HS-27A (cell line): ENCODE measurements at places on chromosomes 12 and 14.

DNA sequence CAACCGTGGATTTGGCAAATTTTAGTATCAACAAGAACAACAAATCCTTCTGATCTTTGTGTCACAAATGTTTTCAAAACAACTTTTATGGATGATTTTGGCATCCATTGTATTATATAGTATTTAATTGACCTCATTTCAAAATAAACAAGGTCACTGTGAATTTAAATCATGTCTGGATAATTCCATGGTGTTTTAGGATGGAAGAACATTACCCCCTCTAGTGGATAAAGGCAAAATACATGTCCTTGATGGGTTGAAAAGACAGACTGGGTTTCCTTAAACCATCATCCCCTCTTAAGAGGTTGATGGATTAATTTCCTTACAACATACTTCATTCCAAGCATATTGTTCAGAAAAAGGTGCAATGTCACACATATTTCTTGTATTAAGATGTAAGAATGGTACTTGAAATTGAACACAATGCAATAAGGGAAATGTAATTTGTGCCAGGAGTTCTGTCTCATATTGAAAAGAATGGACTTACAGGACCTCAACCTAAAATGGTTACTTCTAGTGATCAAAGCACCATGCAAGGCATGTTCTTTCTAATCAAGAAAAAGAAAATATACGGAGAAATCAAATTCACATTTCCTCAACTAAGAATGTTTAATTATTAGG is 352.0 kb downstream of the BCAT1 start:
- DNase-seq: no peak

DNA sequence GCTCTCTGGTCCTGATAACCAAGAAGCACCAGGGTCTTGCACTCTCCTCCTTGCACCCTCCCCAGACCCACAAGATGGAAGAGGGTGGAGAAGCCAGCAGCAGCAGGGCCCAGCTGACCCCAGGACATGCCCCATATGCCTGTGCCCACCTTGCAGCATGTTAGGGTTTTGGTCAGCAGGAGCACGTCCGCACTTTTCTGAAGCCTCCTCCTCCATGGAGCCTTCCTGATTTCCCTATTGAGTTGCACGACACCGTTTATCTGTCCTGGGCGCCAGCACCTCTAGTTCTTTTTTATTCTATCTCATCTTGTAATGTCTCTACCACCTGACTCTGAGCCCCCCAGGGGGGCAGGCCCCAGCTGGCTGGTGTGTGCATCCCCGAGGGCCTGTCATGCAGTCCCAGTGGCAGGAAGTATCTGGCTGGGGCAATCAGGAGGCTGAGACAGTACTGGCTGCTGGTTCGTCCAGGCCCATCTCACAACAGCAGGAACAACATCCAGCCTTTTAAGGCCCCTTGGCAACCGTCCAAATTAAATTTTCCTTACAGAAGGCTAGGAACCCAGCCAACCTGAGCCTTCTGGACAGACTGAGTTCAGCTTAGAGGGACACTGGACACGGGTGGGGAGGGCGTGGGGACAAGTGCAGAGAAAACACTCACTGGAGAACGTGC is 39.6 kb downstream of the CCDC85C start:
- peak; percentile 48 for DNase-seq

GRCh38 chr12:131862600-131862993 is 31.8 kb upstream of the ULK1 start:
- DNase-seq: no peak

GRCh38 chr14:85607651-85608081 is 77.7 kb downstream of the FLRT2 start:
- DNase-seq: no peak

DNA sequence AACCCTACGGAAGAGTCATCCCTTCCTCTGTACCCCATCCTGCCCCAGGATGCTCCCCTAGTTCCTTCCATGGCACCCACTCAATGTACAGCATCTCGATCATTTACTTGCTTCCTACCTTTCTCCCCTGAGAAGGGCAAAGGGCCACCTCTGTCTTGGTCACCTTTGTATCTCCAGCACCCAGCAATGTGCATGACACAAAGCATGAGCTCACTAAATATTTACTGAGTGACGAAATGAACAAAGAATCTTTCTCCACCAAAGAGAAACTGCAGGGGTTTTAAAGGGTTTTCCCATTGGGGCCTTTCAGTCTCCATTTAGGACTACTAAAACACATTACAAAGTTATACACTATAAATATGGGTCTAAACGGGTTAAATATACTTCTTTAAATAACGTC is 30.6 kb downstream of the ATG14 start:
- DNase-seq: no peak

- DNase-seq: no peak
Measured at GRCh38 chr12:123958462-123958861, 14.2 kb downstream of the CCDC92 start.

GRCh38 chr14:58663494-58664111 is 25.8 kb downstream of the DACT1 start:
- no peak for DNase-seq

DNA sequence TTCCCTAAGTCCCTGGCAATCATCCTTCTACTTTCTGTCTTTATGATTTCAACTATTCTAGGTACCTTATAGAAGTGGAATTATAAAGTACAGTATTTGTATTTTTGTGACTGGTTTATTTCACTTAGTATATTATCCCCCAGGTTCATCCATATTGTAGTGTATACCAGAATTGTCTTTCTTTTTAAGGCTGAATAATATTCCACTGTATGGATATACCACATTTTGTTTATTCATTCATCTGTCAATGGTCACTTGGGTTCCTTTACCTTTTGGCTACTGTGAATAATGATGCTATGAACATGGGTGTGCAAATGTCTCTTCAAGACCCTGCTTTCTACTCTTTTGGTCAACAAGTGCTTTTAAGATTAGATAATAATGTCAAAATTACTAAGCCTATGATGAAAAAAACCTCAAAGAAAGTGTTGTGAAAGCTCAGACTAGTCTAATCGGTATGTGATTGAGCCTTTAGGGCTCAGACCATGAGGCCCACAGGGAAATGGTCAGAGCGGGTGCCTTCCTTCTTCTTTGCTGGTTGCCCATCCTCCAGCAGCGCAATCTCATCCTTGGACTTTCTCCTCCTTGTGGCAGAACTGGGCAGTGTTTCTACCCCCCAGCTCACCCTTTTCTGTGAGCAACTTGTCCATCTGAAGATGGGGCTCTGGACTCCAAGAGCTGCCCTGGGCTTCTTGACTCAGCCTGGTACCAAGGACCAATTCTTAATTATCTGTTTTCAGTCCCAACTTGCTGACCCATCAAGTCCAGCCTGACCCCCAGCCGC is 105.4 kb downstream of the TTC8 start:
- DNase-seq: no peak

GRCh38 chr12:48979602-48980388 is 1.7 kb downstream of the WNT1 start:
- no peak for DNase-seq

- no peak for DNase-seq
Measured at GRCh38 chr14:99595034-99595433, 9.0 kb downstream of the CCDC85C start.

- no peak for DNase-seq
Measured at GRCh38 chr12:93358058-93358457, 19.7 kb upstream of the NUDT4 start.

DNA sequence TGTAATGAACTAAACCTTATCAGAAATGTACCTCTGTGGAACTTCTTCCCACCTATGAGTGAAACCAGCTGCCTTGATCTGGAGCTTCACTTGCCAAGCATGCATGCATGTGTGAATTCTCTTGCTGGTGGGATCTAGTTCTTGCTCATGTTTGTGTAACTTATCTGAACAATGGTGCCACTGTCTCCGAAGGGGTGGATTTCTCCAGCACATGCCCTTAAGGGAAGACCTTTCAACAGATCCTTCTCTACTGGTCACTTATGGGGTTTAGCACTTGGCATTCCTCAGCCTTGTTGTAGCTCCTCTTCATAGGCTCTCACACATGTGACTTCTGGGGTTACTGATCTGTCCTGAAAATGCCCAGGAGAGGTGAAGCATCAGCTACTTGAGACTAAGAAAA is 25.0 kb downstream of the SMOC1 start:
- DNase-seq: no peak

DNA sequence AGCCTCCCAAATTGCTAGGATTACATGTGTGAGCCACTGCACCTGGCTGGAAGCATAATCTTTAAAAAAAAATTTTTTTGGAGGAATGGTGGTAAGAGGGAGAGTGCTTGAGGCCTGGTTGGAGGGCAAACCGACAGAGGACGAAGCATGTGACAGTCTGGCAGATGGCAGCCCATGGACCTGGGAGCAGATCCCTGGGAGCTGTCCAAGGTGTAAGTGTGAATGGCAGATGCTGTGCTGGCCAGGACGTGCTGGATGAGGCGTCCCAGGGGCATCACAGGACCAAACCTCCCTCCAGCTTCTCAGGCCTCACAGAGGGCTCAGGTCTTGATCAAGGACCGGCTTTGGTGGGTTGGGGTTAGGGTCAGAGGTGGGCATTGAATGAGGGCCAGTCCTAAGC is 128.4 kb upstream of the NCOR2 start:
- DNase-seq: no peak

GRCh38 chr12:130130346-130130745 is 31.9 kb upstream of the FZD10 start:
- DNase-seq: no peak

DNA sequence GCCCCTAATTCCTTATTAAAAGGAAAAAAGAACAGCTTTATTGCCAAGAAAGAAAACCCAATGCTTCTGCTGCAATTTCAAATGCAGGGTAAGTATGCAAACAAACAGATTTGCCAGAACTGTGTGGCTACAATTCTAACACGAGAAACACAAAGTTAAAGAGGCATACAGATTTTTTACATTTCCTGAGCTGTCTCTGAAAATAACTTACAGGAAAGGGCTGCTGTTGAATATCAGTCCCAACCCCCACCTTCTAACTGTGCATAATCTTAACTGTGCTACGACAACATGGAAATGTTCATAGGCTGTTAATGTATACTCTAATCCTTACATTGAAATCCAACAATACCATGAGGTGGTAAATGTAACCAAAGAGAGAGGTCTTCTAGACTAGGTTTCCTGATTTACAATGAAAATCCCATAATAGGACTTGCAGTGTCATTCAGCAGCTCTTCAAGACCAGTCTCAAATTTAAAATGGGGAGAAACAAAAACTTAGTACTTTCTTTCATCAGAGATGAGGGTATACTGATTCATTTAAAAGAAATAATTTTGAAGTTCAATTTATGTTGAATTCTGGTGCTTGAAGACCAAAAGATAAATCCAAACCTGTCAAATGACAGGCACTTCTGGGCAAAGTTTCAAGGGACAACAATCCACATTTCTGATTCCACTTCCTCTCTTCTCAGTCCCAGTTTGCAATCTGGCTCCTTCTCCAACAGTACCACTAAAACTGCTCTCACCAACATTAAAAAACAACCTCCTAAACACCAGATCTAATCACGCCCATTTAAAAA is 14.4 kb downstream of the FGD6 start:
- no peak for DNase-seq

DNA sequence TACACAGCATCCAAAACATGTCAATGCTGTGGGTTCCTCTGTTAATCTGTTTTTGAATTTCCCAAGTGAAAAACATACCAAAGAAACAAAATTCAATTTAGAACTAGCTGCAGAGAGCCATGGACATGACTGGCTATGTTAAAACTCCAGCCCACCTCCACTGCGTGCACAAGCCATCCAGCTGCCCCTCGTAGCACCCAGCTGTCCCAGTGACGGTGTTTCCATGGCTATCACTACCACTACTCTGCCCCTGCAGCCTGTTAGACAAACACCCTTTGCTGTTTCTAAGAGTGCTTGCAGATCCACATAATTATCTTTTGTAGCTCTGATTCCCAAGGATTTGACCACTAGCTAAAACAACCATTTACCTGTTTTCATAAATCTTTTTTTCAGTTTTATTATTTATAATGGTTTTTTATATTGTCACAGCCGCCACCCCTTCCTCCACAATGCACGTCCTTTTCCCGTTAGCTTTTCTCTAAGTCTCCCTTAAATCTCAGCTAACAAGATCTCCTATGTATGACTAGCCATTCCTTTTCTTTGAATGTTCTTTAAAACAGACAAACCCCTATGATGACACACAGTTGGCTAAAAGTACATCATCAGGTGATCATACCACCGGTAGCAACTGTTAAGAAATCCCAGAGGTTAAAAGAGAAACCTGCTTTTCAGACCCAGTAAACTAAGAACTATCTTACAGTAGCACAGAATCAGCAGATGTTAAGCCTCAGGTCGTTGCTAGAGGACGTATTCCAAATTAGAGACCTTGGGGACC is 37.8 kb upstream of the NAA30 start:
- no peak for DNase-seq

GRCh38 chr12:12986775-12987331 is 13.2 kb downstream of the HEBP1 start:
- DNase-seq: no peak

GRCh38 chr12:52847335-52848102 is 1.3 kb downstream of the KRT78 start:
- no peak for DNase-seq

DNA sequence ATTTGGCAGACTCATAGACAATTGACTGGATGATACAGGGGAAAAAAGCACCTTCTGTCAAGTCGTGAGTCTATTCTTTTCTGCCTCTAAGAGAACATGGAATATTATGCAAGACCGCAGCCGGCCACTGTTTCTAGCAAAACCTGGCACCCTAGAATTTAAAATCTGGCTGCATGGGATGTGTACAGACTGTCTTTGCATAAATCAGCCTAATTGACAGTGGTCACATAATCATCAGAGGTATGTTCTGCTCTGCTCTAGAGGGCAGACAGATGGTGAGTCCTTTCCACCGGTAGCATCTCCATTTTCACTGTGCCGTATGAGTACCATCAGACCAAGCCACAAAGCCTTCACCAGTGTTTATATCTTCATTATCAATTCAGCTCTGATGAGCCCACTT is 80.6 kb downstream of the KCNK10 start:
- no peak for DNase-seq

DNA sequence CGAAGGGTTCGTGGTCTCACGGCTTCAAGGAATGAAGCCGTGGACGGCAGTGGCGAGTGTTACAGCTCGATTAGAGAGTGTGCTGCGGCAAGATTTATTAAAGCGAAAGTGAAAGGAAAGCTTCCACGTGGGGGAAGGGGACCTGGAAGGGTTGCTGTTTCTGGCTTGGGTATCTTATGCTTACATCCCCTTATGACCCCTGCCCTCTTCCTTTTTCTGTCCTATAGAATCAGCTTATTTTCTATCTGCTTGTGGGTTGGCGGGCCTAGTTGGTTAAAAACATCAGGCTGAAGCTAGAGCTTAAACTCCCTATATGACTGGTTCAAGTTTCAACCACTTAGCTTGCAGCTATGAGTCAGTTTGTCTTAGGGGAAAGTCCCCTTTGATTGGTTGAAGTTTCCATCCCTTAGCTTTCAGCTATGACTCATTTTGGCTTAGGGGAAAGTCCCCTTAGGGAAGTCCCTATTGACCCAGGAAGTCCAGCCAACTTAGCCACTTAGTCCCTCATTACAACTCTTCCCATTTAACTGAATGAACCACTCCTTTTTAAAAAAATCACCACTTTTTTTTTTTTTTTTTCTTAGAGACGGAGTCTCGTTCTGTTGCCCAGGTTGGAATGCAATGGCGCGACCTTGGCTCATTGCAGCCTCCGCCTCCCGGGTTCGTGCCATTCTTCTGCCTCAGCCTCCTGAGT is 1494.7 kb upstream of the TMEM132C start:
- DNase-seq: peak; percentile 17

GRCh38 chr12:6279631-6280030 is 30.9 kb upstream of the PLEKHG6 start:
- DNase-seq: no peak

- no peak for DNase-seq
Measured at GRCh38 chr12:31507966-31508365, 83.0 kb downstream of the DENND5B start.
